ENCODE measurements at places on chromosomes 2 and 18. TPM values are rescaled to one million over a fixed set of nuclear protein-coding genes. Genes with fewer than 3 reads are reported as not detected.

SEMA4F gene
- total RNA-seq: 6.6 TPM

FBXO15 gene
- total RNA-seq: 1.1 TPM

PRSS56 gene
- total RNA-seq: not detected

SP9 gene
- not detected for total RNA-seq

MPP4 gene
- not detected for total RNA-seq

FBXO48 gene
- total RNA-seq: 5.4 TPM

MAP3K19 gene
- not detected for total RNA-seq

IL1RL1 gene
- total RNA-seq: 0.58 TPM

ABCG8 gene
- total RNA-seq: not detected

CAPN14 gene
- 0.35 TPM for total RNA-seq

LCT gene
- 0.13 TPM for total RNA-seq

KRTCAP3 gene
- 10.1 TPM for total RNA-seq

RBM45 gene
- 15.3 TPM for total RNA-seq

SERPINB11 gene
- not detected for total RNA-seq

CRYGC gene
- total RNA-seq: not detected

CCBE1 gene
- total RNA-seq: not detected

KCNIP3 gene
- not detected for total RNA-seq

TMEM200C gene
- total RNA-seq: not detected

ICA1L gene
- 5.6 TPM for total RNA-seq

HK2 gene
- total RNA-seq: 36.8 TPM

SLC5A7 gene
- total RNA-seq: not detected

GKN2 gene
- not detected for total RNA-seq

COL4A4 gene
- 0.35 TPM for total RNA-seq

KCNS3 gene
- not detected for total RNA-seq

UGT1A8 gene
- total RNA-seq: not detected

MERTK gene
- total RNA-seq: 0.35 TPM

TMEFF2 gene
- total RNA-seq: not detected

SERPINB7 gene
- total RNA-seq: not detected

DSG2 gene
- 0.10 TPM for total RNA-seq

ITPRIPL1 gene
- total RNA-seq: 43.7 TPM

Data from activated CD4-positive, alpha-beta memory T cell treated with anti-CD3 and anti-CD28 coated beads, Interleukin-2, amount 10 ng/mL, durations not matched to agents 7 days and 5 days (primary cell).